ENCODE measurements at places on chromosomes 1 and 21.
A peak's percentile ranks its signal among the peaks of the same experiment; 100 is the strongest.

DNA sequence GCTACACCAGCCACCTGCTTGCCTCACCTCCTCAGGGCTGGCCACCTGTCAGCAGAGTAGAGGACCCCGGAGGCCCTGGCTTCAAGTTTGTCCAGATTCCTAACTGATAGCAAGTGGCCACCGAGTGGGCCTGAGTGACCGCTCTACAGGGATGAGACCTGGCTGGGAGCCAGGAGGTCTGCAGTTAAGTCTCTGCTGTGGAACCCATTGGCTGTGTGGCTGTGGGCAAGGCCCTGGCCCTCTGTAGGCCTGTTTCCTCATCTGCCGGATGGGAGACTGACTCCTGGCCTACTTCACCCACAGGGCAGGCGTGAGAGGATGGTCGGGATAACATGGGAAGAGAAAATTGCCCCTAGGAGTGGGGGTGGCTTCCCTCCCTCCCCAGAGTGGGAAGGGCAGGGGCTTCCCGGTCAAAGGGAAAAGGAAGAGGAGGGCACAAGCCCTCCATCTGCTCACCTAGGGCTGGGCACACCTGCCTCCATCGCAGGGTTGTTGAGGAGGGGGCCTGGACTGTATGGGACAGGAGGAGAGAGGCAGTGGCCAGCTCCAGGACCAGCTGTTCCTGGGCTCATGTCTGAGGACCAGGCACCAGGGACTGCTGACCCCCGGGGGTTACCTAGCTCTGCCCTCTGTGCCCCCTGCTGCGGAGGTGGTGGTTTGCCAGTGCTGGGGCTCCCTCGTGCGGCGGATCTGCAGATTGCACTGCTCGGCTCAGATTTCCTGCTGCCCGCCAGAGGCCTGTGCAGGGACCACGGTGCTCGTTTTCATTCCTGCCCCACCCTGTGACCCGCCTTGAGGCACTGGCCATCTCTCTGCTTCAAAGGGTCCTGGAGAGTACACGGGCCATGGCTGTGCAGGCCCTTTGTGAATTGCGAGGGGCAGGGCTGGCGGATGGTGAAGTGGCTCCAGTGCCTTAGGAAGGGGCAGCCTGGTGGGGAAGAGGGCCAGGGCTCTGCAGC is 9.1 kb upstream of the MTFR1L start:
- DNase-seq, result peak; percentile 76

DNA sequence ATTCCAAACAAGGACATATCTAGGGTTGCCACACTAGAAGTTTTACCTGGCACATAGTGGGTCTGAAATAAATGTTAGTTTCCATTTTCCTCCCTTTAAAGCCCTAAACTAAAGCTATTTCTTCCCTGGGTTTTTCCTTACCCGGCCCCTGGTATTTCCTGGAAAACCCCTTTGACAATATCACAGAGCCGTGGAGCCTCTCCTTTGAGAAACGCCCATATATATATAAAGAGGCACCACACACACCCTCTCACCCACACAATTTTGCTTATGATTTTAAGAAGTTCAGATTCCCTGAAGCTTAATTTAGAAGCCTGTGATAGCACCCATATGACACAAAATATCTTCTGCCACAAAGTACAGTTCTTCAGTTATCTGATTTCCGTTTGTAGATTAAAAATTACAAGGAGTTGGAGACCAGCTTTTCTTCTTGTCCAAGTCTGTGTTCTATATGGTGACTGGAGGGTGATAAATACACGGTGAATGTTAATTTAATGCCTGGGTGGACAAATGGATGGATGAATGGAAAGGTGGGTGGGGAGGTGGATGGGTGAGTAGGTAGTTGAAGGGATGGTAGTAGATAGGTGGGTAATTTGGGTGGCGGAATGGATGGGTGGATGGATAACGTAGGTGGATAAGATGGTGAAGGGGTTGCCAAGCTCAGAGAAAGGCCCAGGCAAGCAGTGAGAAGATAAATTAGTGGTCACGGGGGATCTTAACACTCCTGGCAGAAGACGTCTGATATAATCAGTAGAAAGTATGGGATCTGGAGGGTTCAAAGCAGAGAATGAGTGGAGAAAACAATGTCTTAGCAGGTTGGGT is 154.4 kb upstream of the FGGY start:
- no peak for DNase-seq

DNA sequence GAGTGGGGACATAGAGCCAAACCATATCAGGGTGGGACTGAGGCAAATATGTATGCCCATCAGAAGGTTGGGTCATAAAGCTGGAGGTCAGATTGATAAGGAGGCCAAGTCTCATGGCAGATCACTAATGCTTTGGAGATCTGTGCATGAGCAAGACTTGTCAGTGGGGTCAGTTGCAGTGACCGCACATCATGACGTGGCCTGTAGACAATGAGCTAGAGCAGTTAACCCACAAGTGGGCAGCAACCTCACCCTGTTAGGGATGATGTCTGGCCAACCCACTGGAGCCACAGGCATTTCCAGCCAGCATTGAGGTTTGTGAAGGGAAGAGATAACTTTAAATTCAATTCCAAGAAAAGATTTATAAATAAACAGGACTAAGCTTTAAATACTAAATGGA is 66.7 kb downstream of the XCL1 start:
- no peak for DNase-seq

DNA sequence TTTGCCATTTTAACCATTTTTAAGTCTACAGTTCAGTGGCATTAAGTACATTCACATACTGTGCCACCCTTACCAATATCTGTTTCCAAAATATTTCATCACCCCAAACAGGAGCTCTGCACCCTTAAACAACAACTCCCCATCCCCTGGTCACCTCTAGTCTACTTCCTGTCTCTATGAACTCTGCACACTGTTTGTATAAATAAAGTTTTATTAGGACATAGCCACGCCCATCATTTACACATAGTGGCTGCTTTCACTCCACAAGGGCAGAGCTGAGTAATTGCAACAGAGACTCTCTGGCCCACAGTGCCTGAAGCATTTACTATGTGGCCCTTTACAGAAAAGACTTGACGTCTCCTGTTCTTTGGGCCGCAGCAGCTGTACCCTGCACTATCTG is 30.1 kb downstream of the KCNAB2 start:
- no peak for DNase-seq

- peak; percentile 28 for DNase-seq
Measured at GRCh38 chr1:6003568-6004411, 11.6 kb upstream of the NPHP4 start.

GRCh38 chr21:35801391-35801790 is 258.9 kb downstream of the SETD4 start:
- no peak for DNase-seq

- no peak for DNase-seq
Measured at GRCh38 chr1:86089765-86090164, 66.8 kb downstream of the COL24A1 start.

DNA sequence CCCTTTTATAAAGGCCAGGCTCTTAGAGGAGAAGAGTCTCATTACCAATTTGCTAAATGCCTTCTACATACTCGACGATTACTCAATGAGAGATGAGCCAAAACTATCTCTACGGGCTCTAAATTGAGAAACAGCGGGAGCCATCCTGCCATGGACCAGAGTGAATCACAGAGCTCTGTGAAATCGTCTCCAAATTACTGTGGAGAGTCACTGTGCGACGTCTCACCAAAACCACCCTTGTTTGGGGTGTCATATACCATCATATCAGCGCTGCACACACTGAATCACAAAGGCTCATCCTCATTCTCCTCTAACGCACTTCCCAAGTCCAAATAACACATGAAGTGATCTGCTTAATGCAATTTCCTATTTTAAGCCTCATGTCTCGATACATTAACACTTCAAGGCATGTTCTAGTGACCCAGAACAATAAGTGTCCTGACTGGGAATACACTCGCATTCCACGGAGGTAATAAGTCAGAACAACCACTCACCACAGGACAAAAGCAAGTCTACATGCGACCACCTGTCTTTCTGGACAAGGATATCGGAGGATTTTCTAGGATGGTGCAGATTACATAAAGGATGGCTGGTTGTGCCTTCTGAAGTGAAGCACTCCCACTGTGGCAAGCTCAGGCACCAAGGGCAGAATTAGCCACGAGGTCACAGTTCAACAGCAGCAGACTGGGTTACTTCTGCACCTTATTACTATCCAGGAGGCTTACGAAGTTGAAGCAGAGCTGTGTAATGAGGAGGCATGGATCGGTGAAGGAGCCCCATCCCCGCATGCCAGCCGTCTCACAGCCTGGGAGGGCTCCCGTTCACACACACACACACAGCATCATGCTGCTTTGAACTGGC is 44.3 kb downstream of the NID1 start:
- DNase-seq, result no peak

DNA sequence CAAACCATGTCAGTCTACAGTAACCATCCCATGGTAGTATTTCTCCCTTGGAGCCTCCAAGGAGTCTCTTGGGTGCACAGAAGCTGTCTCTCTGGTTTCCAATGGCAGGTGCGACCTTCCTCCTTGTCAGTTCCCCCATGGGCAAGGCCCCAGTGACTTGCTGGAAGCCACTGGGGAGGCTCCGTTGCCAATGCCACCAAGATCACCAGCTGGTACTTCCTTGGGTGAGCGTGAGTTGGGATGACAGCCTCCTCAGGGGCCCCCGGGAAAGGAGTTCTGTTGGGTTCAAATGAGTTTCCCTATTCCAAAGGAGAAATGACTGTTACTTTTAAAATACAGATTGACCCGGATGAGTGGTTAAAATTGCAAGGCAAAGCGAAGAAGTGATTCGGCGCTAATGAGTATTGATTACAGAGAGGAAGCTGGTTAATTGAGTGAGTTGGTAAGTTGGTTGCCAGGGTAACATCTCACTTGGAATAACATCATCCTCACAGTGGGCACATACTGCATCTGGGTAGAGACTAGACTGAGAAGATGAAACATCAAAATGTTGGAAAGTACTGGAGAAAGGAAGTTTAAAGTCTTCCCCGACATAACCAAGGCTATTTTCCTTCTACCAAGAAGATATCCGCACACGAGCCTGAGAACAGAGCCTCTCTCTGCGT is 53.0 kb upstream of the LAPTM5 start:
- no peak for DNase-seq

DNA sequence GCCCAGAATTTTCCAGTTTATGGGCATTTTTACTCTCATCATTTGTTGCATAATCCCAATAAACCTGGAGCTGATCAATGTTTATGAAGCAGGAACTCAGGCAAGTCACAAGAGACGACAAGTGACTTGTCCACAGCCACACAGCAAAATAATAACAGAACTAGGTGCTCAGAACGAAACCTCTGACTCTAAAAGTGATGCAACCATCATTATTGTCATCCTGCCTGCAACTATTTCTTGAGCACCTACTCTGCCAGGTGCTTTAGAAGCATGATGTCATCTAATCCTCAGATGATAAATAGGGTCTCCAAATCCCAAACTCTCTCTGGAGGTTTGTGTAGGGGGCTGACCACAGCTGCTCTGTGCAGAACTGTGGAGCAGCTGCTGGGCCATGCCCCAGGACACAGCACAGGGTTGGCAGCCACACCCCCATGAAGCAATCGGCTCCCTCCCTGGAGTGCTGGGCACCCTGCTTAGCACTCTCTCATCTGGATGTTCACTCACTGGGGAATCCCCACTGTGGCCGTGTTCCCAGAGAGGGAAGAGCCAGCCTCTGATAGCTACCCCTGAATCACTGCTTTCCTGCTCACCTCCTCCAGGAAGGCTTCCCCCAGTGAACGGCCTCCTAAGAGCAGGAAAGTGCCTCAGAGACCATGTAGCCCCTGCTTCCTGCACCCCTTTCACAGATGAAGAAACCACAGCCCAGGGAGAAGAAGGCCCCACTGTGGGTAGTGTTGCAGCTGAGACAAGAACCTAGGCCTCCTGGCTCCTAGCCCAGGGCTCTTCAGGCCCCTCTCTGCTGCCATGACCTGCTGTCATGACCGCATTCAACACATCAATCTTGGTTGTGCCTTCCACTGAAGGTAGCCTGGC is 2.1 kb downstream of the TTC22 start:
- DNase-seq, result no peak

DNA sequence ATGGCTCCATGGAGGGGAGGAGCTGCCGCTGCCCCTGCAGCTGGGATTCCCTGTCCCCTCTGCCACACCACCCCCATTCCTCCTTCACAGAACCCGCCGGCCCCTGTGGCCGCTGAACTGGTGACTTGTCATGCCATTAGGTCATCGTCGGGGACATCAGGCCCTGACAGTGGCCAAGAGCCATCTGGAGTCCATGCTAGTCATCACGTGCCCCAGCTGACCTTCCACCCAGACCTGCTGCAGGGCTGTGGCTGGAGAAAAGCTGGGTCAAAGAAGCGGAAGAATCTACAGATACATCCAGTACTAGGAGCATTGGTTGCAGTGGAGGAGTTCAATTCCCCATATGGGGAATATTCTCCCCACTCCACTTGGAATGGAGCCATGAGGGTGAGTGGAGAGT is 78.1 kb downstream of the KCNJ15 start:
- DNase-seq, result no peak

DNA sequence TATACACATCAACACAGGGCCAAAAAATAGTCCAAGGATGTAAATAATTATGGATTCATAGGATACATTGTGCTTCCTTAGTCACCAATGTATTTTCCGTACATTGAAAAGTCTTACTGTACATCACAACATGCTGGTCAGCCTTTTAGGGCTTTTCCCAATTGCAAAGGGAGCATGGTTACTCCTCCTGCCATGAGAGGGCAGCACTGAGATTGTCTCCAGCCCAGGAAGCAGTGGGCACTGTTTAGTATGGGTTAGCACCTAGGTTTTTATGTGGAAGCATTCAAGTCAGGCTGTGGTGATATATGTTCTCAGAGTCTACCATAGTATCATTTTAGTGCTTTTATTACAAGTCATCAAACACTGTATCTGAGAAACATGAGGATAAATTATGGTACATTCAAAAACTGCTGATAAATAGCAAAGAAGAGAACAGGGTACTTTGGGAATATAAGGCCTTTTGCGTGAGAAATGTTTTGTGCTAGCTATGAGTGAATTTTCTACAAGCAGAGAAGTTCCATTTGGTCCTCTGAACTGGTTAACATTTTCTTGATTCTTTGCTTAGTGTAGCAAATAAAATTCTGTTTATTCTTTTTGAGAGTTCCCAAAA is 34.0 kb downstream of the ST6GALNAC5 start:
- DNase-seq, result peak; percentile 3

Data from effector CD4-positive, alpha-beta T cell (primary cell).